Gastroesophageal sphincter (tissue), 4 donors: ENCODE measurements at places on chromosomes 1 and 21. TPM values are rescaled to one million over a fixed set of nuclear protein-coding genes. Genes with fewer than 3 reads are reported as not detected.

Gene GOLT1A
- total RNA-seq: not detected

Gene PIK3R3
- total RNA-seq: 34.7 TPM

Gene CDCA8
- 0.89 TPM for total RNA-seq

Gene SASS6
- 4.0 TPM for total RNA-seq

Gene GPATCH2
- 14.0 TPM for total RNA-seq

Gene KCNJ6
- total RNA-seq: 0.08 TPM
